Spleen (tissue), 13 donors: ENCODE measurements at places on chromosomes 3 and 15. TPM values are rescaled to one million over a fixed set of nuclear protein-coding genes. Genes with fewer than 3 reads are reported as not detected.

UBAP1L gene
- polyA plus RNA-seq = 6.0 TPM

GRCh38 chr3:182713743-182714517, 79.4 kb upstream of the ATP11B start:
- no peaks in the 10 kb centered on the region for H3K36me3 ChIP-seq
- H3K4me3 ChIP-seq = no peak overlapping the region
- DNase-seq = no peak
- no peaks in the 10 kb centered on the region for H3K27me3 ChIP-seq

GRCh38 chr3:141218926-141219325, 12.7 kb upstream of the PXYLP1 start:
- no peaks in the 10 kb centered on the region for H3K27me3 ChIP-seq
- H3K27ac ChIP-seq = peak overlapping the region; percentile 87
- H3K36me3 ChIP-seq = no peaks in the 10 kb centered on the region
- no peaks in the 10 kb centered on the region for H3K4me1 ChIP-seq
- no peak for DNase-seq

DNA sequence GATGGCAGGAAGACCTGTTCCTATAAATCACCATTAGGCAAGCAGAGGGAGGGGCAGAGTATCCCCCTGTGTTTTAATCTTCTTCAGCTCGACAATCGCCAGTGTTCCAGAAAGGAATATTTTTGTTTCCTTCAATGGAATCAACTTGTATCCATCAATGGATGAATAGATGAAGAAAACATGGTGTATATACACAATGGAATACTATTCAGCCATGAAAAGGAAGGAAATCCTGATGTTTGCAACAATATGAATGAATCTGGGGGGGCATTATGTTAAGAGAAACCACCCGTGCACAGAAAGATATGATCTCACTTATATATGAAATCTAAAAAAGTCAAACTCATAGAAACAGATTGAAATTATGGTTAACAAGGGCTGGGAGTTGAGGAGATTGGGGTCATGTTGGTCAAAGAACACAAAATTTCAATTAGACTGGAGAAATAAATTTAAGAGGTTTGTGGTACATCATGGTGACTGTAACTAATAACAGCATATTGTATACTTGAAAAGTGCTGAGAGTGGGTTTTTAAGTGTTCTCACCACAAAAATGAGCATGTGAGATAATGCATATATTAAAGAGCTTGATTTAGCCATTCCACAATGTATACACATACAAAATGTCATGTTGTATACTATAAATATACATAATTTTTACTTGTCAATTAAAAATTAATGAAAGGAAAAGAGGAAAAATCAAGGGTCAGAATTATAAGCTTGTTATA, 64.2 kb upstream of the ITGA11 start:
- no peaks in the 10 kb centered on the region for H3K4me1 ChIP-seq
- no peak overlapping the region for H3K4me3 ChIP-seq
- H3K36me3 ChIP-seq = no peaks in the 10 kb centered on the region
- DNase-seq = no peak

TM4SF4 gene
- 0.29 TPM for polyA plus RNA-seq

DNA sequence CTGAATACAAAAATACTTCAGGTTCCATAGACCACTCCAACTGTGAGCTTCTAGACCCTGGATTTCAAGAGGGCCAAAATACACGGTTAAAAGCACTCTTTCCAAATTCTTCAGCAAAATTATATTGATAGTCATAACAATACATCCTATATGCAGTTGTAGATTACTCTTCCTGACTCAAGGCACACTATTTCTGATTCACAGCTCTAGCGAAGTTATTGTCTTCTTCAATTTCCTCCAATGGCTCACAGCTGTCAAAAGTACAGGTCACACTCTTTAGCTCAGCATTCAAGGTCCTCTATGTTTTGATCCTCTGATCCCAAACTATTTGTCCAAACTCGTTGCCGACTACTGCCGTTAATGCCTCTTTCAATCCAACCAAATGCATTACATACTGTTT, 13.5 kb upstream of the CCDC80 start:
- H3K4me1 ChIP-seq = peaks cover 6% of the 10 kb centered on the region
- H3K27ac ChIP-seq = no peak overlapping the region
- no peaks in the 10 kb centered on the region for H3K27me3 ChIP-seq
- no peak for DNase-seq
- H3K36me3 ChIP-seq = no peaks in the 10 kb centered on the region

- H3K36me3 ChIP-seq = no peaks in the 10 kb centered on the region
- H3K27me3 ChIP-seq = no peaks in the 10 kb centered on the region
- no peak overlapping the region for H3K4me3 ChIP-seq
- H3K27ac ChIP-seq = no peak overlapping the region
These were observed 26.4 kb upstream of the KLF13 start for GRCh38 chr15:31300208-31300661.

- no peaks in the 10 kb centered on the region for H3K27me3 ChIP-seq
- no peak for DNase-seq
- peaks cover 40% of the 10 kb centered on the region for H3K4me1 ChIP-seq
- H3K36me3 ChIP-seq = no peaks in the 10 kb centered on the region
- no peak overlapping the region for H3K4me3 ChIP-seq
These were observed 158.4 kb downstream of the TBC1D5 start for GRCh38 chr3:17584066-17584465.

- DNase-seq = no peak
- peaks cover 41% of the 10 kb centered on the region for H3K36me3 ChIP-seq
- no peak overlapping the region for H3K4me3 ChIP-seq
- no peaks in the 10 kb centered on the region for H3K4me1 ChIP-seq
These were observed 133.9 kb downstream of the EEFSEC start for GRCh38 chr3:128287216-128287615.

PRR23A gene
- polyA plus RNA-seq = not detected

- no peaks in the 10 kb centered on the region for H3K27me3 ChIP-seq
- DNase-seq = no peak
- H3K4me1 ChIP-seq = peaks cover 10% of the 10 kb centered on the region
- no peak overlapping the region for H3K27ac ChIP-seq
- peaks cover 91% of the 10 kb centered on the region for H3K36me3 ChIP-seq
- no peak overlapping the region for H3K4me3 ChIP-seq
These were observed 71.6 kb downstream of the CHAC1 start for GRCh38 chr15:41024885-41025284.

CAMKV gene
- not detected for polyA plus RNA-seq

FOXL2 gene
- not detected for polyA plus RNA-seq

- H3K27ac ChIP-seq = no peak overlapping the region
- H3K36me3 ChIP-seq = no peaks in the 10 kb centered on the region
- H3K4me1 ChIP-seq = peaks cover 48% of the 10 kb centered on the region
- DNase-seq = peak; percentile 64
- H3K4me3 ChIP-seq = no peak overlapping the region
These were observed 13.1 kb upstream of the CYP11A1 start for GRCh38 chr15:74380361-74381189.

DNA sequence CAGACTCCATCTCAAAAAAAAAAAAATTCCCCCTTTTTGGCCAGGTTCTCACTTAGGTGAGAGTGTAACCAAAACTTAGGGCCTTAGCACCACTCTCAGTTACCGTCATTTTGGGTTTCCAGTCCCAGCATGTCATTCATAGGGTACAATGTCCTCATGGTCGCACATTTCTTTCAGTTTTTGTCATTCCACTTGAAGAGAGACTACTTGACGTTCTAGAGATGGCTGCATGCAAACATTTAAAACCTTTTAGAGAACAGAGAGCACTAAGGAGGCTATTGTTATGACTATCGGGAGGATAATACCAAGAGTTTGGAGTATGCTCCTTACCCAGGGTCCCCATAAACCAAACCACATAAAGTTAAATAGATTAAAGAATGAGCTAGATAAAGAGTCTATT, 37.9 kb upstream of the THUMPD3 start:
- H3K27me3 ChIP-seq = no peaks in the 10 kb centered on the region
- DNase-seq = no peak
- no peak overlapping the region for H3K27ac ChIP-seq
- no peaks in the 10 kb centered on the region for H3K4me1 ChIP-seq

DNA sequence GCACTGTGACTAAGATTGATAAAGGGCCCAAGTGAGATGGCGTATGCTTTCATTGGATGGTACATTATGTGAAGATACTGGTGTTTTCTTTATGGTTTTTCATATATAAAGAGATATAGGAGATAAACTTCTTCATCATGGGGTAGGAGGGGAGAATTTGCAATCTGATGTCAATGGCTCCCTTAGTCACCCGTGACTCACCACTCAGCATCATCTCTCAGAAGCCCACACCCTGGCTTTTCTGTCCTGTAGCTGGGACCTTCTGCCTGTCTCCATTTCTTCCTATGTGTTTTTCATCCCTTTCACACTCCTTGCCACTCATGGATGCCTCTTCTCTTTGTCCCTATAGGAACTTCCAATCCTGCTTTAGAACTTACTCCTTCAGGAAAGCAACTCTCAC, 114.3 kb upstream of the SEMA6D start:
- no peaks in the 10 kb centered on the region for H3K4me1 ChIP-seq
- no peak for DNase-seq
- H3K4me3 ChIP-seq = no peak overlapping the region
- no peaks in the 10 kb centered on the region for H3K27me3 ChIP-seq
- no peak overlapping the region for H3K27ac ChIP-seq

- no peak for DNase-seq
- H3K27me3 ChIP-seq = no peaks in the 10 kb centered on the region
These were observed 7.4 kb downstream of the ZNF197 start for GRCh38 chr3:44632193-44632592.

GRCh38 chr3:179100652-179101051, 29.0 kb upstream of the ZMAT3 start:
- no peak overlapping the region for H3K4me3 ChIP-seq
- H3K4me1 ChIP-seq = no peaks in the 10 kb centered on the region

NKIRAS1 gene
- 4.9 TPM for polyA plus RNA-seq

DNA sequence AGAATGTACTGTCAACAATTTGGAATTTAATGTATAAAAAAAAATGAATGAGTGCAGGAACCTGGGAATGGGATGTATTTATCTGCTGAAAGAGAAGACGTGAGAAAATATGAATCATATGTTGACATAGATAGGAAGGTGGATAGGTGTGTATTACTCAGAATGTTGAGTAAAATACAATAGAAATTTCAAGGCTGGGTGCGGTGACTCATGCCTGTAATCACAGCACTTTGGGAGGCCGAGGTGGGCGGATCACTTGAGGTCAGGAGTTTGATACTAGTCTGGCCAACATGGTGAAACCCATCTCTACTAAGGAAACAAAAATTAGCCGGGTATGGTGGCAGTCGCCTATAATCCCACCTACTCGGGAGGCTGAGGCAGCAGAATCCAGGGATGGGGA, 202.8 kb downstream of the CADM2 start:
- H3K27ac ChIP-seq = no peak overlapping the region
- DNase-seq = no peak
- no peaks in the 10 kb centered on the region for H3K4me1 ChIP-seq
- no peaks in the 10 kb centered on the region for H3K36me3 ChIP-seq
- H3K4me3 ChIP-seq = no peak overlapping the region

ZNF717 gene
- polyA plus RNA-seq = 9.1 TPM

DNA sequence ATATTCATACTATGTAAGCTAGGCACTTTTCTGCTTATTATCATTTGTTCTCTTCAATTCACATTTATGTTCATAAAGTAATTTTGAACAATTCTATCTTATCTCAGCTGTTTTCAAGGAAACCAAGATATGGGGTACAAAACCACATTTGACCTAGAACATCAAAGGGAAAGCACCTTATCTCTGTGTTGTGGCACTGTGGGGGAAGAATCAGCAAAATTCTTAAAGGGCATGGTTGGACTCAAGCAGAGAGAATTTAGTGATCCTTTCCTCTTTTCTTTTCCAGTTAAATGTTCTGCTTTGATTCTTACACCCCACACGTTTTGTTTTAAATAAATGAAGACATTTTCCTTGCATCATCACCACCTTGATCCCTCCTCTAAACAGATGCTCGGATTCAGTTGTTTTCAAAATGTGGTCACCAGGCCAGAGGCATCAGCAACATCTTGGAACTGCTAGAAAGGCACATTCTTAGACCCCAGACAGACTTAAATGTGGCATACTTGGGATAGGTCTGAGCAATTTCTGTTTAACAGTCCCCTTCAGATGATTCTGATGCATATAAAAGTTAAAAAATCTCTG, 128.4 kb upstream of the TP63 start:
- H3K27me3 ChIP-seq = no peaks in the 10 kb centered on the region
- H3K4me3 ChIP-seq = no peak overlapping the region
- H3K27ac ChIP-seq = no peak overlapping the region
- H3K4me1 ChIP-seq = no peaks in the 10 kb centered on the region
- DNase-seq = no peak

GRCh38 chr3:31065765-31066164, 171.3 kb upstream of the GADL1 start:
- no peaks in the 10 kb centered on the region for H3K36me3 ChIP-seq
- no peaks in the 10 kb centered on the region for H3K4me1 ChIP-seq
- no peak overlapping the region for H3K4me3 ChIP-seq
- no peaks in the 10 kb centered on the region for H3K27me3 ChIP-seq
- DNase-seq = no peak

DNA sequence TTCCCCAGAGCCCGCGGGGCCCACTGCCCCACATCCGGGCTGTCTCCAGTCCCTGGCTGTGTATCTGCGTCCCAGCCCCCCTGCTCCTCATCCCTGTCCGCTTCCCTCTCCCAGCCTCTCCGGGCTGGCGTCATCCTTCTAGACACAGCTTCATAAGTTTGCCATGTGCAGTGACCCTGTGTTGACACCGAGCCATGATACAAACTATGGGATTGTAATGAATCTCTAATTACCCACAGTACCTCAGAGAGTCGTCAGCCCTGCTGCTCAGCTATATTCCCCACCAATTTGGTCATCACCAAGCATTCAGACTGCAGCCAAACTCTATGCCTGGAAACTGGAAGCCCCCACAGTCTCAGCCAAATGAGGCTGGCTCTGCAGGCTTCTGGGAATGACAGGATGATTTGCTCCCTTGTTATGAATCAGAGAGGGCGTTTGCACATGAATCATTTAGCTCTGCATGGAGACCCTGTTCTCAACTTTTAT, 466.1 kb upstream of the ATP11B start:
- no peak overlapping the region for H3K4me3 ChIP-seq
- no peaks in the 10 kb centered on the region for H3K36me3 ChIP-seq
- H3K27ac ChIP-seq = no peak overlapping the region
- H3K4me1 ChIP-seq = no peaks in the 10 kb centered on the region
